Activated naive CD4-positive, alpha-beta T cell (primary cell): ENCODE measurements at places on chromosomes 13 and 19.

GRCh38 chr19:57083711-57084110 lies 36.1 kb upstream of the USP29 start:
- no peak for DNase-seq

DNA sequence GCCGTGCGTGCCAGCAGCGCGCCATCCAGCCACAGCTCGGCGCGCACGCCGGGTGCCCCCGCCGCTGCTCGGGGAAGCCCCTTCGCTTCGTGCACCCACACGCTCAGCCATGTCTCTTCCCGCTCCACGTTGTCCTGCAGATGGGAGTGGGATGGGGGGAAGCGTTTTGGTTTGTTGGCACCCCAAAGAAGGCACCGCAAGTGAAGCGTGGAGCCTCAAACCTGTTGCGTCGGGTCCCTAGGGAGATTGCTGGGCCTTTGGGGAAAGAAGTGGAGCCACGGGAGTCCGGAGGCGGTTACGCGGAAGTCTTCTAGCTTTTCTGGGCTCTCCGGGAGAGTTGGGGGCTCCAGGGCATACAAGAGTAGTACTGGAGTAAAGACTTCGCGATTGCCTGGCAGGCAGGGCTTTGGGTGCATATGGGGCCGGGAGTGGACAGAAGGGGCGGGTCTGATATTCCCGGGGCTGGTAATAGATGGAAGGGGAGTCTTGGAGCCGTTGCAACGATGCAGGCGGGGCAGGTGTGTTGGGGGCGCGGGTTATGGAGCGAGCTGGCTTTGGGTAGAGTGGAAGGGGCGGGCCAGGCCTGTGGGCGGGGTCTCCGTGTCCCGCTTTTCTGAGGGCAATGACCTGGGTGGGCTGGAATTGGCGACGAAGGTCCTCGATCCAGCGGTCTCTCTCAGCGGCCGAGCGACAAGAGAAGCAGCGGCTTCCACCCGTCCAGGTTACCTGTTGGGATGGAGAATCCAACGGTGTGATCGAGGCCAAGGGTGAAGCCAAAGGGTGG lies 6.5 kb downstream of the RASAL3 start:
- DNase-seq = no peak

GRCh38 chr13:102598061-102598460 lies 1.3 kb downstream of the TPP2 start:
- no peak for DNase-seq

DNA sequence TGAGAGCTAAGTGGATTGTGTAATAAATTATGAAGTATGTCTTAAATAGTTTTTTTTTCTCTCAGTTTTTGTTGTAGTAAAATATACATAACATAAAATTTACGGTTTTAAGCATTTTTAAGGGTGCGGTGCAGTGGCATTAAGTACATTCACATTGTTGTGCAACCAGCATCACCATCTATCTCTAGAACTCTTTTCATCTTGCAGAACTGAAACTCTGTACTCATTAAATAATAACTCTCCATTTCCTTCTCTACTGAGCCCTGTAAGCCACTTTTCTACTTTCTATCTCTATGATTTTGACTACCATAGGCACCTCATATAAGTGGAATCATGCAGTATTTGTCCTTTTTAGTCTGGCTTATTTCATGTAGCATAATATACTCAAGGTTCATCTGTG lies 87.1 kb downstream of the GJA3 start:
- DNase-seq = no peak

DNA sequence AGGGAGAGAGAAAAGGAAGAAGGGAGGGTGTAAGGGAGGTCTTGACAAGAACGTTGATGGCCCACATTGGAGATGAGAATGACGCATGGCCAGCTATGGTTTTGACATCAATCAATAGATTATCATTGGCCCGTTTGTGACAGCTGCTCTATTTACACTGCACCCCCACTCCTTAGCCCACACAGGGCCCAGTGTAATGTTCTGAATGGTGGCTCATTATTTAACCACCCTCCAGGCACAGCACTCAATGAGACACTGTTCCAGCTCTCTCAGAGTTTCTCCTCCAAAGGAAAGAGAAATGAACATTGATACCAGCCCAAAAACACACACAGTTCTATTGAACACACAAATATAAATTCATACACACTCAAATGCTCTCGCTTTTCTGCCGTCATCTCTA lies 173.0 kb upstream of the IPO5 start:
- DNase-seq = no peak

DNA sequence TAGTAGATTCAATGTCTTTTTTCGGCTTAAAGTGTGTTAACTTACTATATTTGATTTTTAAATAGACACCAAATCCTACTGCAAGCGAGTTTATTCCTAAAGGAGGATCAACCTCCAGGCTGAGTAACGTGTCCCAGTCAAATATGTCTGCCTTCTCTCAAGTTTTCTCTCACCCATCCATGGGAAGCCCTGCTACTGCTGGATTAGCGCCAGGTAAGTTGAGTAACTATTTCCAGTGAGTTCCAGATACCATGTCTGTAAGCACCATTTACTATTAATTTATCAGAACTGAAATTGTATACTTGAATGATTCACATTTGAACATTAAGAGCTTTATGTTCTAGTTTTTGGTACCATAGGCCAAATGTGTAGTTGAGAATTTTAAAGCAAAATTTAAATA lies 81.8 kb downstream of the PAN3 start:
- DNase-seq = no peak

DNA sequence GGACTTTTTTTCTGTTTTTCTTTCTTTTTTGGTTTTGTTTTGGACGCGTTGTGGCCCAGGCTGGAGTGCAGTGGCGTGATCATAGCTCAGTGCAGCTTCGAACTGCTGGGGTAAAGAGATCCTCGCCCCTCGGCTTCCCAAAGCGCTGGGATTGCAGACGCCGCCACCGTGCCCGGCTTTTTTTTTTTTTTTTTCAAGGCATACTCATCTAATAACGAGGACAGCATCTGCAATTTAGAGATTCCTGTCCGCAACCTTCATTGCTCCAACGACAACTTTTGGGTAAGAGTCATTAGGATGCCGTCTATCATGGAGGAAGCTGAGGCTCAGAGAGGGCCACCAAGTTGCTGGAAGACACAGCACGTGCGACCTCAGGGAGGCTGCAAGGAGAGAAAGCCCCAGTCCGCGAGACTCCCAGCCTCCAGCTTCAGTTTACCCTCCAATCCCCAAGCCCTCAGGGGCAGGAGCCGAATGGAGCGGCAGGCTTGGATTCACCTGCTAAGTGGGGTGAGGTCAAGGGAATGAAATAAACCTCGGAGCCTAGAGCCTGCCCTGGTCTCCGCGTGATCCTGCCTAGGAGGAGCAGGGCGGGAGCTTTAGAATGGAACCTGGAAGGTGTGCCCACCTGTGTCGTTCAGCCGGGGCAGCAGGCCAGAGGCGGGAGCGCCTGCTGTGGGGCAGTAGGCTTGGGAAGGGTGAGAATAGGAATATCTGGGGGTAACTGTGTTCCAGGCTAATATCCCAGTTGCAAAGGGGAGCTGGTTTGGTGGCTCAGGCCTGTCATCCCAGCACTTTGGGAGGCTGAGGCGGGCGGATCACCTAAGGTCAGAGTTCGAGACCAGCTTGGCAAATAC lies 676 bp upstream of the POLRMT start:
- DNase-seq = no peak

DNA sequence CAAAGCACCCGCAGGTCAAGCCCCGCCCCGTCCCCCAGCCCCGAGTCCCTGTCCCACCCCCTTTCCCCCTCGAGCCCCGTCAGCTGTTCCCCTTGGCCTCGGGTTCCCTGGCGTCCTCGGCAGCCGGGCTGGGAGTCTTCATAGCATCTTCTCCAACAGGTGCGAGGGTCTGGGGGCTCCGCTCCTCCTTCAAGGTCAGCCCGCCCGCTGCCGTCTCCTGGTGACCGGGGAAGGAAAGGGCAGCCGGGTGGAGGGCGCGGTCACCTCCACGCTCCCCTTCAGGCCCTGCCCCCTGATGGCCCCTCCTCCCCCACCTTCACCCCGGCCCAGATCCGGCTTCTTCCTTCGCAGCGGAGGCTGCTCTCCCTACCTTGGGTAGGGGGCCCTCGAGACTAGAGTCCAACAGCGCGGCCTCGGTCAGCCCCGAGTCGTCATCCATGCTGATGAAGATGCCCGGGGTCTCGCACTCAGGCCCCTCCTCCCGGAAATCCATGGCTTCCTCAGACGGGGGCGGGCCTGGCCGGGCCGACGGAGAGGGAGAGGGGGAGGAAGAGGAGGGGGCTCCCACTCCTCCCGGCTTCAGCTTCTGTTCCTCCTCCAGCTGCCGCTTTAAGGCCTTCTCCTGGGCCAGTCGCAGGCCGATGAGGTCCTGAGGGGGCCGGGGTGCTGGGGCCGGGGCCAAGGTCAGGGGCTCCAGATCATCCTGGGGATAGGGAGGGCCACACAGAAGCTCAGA lies 541 bp upstream of the RSPH6A start:
- no peak for DNase-seq

GRCh38 chr19:1568320-1569019 lies at the start of gene MEX3D:
TSS of gene MEX3D (minus strand) at chr19:1568325. CDS start at chr19:1568058, 267 bp downstream.
- peak; percentile 53 for DNase-seq

- DNase-seq = no peak
Observed at GRCh38 chr13:75353781-75354193, 128.2 kb downstream of the TBC1D4 start.

DNA sequence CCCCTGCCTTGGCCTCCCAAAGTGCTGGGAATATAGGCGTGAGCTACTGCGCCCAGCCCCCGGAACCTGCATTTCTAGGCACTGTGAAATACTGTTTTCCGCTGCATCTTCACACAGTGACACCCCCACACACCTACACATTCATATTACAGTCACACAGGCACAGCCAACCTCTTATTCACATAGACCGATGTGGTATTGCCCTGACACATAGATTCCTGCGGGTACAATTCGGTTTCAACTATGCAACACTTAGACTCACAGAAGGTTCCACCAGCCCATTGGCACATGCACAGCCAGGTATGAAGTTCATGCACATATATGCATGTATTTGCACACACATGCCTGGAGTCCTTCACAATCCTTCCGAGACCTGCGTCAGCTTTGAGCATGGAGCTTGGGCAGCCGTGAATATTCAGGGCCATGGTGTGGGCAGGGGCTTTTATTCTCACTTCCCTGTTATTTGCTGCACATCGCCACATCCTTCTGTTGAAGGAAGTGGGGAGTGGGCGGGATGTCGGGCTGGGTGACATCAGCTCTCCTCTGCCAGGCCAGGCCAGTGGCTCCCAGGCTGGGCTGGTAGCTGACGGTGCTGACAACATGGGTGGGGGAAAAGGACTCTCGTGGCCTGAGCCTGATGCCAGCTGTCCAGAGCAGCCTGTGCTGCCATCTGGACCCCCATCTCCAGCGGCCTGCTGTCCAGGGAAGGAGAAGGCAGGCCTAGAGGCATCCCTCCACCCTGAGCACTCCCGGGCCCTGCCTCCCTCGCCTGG lies 5.4 kb upstream of the CDC37 start:
- no peak for DNase-seq

GRCh38 chr13:75050419-75051046 lies 431.4 kb downstream of the TBC1D4 start:
- no peak for DNase-seq

DNA sequence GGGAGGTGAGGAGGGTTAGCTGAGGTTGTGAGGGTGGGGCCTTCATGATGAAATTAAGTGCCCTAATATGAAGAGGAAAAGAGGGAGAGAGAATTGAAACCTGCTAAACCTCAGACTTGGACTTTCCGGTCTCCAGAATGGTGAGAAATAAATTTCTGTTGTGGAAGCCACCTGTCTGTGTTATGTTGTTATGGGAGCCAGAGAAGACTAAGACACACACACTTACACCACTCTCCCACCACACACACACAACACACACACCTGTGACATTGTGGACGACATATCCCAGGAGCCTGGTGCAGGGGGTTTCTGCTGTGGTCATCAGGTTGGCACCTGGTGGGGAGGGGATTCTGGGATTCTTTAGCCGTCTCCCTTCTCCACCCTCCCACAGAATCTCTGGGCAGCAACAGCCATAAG lies 14.0 kb downstream of the KLK4 start:
- DNase-seq = no peak

DNA sequence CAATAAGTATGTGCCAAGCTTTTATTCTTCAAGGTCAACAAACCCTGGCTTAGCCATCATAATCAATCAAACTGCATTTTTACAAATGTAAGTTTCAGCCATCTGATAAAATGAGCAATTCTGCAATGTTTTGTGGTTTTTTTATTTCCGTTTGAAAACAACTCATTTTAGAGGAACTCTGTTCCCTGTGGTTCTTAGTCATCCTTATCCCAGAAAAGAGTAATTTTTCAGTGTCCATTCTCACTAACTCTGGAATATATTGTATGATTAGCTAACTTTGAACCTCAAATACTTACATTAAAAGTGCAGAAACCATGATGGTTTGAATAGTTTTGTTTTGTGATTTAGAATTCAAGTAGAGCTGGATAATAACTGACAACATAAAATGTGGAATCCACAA lies 87.6 kb downstream of the IRS2 start:
- DNase-seq = no peak

- DNase-seq = no peak
Observed at GRCh38 chr13:59493436-59493965, 670.2 kb downstream of the DIAPH3 start.

- DNase-seq = no peak
Observed at GRCh38 chr13:39789451-39789850, 134.0 kb downstream of the COG6 start.

GRCh38 chr19:23249911-23250649 lies at the start of gene ZNF724:
TSS of gene ZNF724 (minus strand) at chr19:23250394. CDS start at chr19:23250242, 152 bp downstream.
- DNase-seq = peak; percentile 61

DNA sequence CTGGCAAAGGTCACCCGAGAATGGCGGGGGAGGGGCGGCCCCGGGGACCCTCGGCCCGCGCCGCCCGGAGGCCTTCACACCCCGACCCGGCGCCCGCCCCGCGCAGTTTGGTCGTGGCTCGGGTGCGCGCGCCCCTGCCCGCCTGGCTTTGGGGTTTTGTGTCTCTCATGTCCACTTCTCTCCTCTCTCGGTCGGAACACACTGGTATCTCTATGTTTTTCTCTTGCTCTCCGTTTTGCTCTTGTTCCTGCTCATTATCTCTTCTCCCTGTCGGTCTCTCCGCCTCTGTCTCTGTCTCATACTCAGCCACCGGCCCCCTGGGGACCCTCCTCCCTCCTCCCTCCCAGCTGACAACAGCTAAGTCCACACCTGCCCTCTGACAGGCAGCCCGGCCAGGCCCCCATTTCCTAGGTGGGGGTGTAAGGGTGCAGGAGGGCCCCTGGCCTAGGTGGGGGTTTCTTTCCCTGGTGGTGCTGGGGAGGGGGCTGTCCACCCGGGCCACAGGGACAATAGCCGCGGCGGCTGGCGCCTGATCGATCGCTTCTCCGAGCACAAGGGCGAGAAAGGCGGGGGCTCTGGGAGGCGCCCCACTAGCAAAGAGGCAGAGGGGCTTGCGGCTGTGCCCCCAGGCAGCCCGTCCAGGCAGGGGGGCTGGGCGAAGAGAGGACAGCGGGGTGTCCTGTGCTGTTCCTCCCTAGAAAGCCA lies 2.3 kb downstream of the ONECUT3 start:
- DNase-seq = no peak

- no peak for DNase-seq
Observed at GRCh38 chr19:5664515-5664914, 15.8 kb downstream of the MICOS13 start.

- DNase-seq = no peak
Observed at GRCh38 chr13:101415358-101416174, 742 bp downstream of the NALCN start.
